ENCODE measurements at places on chromosomes 1 and 21. TPM values are rescaled to one million over a fixed set of nuclear protein-coding genes. Genes with fewer than 3 reads are reported as not detected.

The TEX38 gene
- 0.32 TPM for polyA plus RNA-seq

The SH2D5 gene
- not detected for polyA plus RNA-seq

DNA sequence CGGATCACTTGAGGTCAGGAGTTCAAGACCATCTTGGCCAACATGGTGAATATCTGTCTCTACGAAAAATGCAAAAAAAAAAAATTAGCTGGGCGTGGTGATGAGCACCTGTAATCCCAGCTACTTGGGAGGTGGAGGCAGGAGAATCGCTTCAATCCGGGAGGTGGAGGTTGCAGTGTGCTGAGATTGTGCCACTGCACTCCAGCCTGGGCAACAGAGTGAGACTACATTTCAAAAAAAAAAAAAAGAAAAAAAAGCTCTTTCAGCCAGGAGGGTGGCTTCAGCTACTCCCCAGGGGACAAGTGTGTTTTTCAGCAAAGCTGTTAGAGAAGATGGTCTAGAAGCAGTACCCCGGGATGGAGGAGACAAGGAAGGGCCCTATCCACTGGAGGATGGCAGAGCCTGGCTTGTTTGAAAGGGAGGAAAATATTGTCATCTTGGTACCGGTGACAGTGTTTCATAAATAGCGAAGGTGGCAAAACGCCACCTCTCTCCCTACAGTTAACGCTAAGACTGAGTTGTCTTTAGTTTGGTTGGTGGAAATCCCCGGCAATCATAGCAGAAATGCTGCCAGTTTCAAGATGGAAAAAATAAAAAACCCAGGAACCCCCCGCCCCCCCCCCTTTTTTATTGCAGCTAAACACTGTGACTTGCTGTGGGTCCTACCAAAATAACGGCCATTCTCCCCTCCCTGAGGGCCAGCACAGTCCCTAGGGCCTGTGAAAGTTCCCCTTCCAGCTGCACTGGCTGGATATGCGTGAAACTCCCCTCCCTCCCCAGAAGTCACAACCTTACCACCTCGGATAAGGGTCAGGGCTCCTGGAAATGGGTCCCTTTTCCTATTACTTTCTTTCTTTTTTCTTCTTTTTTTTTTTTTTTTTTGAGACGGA, 3.5 kb downstream of the PIK3CD start:
- H3K27ac ChIP-seq: peak overlapping the region; percentile 79
- no peak for DNase-seq
- no peaks in the 10 kb centered on the region for H3K27me3 ChIP-seq

GRCh38 chr1:166703141-166703540, 136.1 kb upstream of the POGK start:
- no peaks in the 10 kb centered on the region for H3K27me3 ChIP-seq
- no peak overlapping the region for H3K27ac ChIP-seq
- no peaks in the 10 kb centered on the region for H3K4me1 ChIP-seq
- no peak overlapping the region for H3K4me3 ChIP-seq
- no peak for DNase-seq

DNA sequence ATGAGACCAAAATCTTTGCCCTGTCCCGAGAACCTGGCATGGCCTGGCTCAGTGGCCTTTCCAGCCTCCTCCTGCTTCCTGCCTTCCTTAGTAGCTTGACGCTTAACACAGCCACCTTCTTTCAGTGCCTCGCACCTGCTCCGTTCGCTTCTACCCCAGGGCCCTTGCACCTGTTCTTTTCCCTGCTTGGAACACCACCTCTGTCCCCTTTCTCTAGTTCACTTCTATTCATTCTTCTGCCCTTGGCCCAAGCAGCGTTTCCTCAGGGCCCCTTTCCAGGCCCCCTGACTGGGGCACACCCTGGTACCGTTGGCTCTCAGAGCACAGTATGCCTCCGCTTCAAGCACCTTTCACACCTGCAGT, 9.0 kb upstream of the HTR6 start:
- H3K36me3 ChIP-seq: no peaks in the 10 kb centered on the region
- peaks cover 3% of the 10 kb centered on the region for H3K4me1 ChIP-seq
- no peaks in the 10 kb centered on the region for H3K27me3 ChIP-seq
- H3K27ac ChIP-seq: no peak overlapping the region
- H3K4me3 ChIP-seq: no peak overlapping the region

DNA sequence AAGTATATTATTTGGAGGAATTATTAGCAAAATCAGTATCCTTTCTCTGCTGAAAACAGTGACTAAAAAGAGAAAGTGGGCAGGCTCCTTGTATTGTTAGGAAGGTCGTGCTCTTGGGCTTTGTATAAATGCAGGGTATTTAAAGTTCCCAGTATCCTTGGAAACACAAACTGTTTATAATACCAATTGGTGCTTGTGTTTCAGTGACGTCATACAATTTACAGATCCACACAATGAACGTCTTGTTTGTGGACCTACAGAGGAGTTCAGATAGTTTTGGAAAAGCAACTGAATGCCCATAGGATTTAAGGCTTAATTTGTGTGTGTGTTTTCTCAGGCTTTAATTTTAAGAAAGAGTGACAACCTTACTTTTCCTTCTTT, 168.2 kb downstream of the RASAL2 start:
- no peak overlapping the region for H3K4me3 ChIP-seq
- no peaks in the 10 kb centered on the region for H3K36me3 ChIP-seq
- DNase-seq: no peak
- no peaks in the 10 kb centered on the region for H3K4me1 ChIP-seq
- H3K27me3 ChIP-seq: no peaks in the 10 kb centered on the region

GRCh38 chr1:84103197-84103992, 40.7 kb upstream of the PRKACB start:
- no peaks in the 10 kb centered on the region for H3K4me1 ChIP-seq
- no peak overlapping the region for H3K4me3 ChIP-seq
- no peak overlapping the region for H3K27ac ChIP-seq
- no peak for DNase-seq
- no peaks in the 10 kb centered on the region for H3K27me3 ChIP-seq

- peak; percentile 16 for DNase-seq
- no peak overlapping the region for H3K4me3 ChIP-seq
- H3K4me1 ChIP-seq: no peaks in the 10 kb centered on the region
- H3K27ac ChIP-seq: no peak overlapping the region
These were observed 27.2 kb upstream of the FOXE3 start for GRCh38 chr1:47388891-47389238.

DNA sequence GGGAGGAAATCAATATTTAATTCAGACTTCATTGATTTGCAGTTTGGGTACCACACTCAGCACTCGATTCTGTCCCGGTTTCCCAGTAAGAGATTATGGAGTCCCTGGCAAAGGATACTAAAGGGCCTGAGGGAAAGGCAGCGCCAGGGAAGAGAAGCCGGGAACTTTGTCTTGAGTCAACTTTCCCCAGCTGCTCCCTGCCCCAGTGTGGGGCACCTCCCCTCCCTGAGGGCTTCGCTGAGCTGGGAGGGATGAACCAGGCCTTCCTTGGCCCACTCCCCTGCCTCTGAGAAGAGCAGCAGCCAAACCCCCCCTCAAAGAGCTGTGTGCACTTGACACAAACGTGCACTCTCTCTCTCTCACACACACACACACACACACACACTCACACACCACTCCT, 32.6 kb downstream of the OPTC start:
- no peak overlapping the region for H3K27ac ChIP-seq
- no peaks in the 10 kb centered on the region for H3K36me3 ChIP-seq
- DNase-seq: no peak
- H3K4me3 ChIP-seq: no peak overlapping the region
- no peaks in the 10 kb centered on the region for H3K27me3 ChIP-seq

DNA sequence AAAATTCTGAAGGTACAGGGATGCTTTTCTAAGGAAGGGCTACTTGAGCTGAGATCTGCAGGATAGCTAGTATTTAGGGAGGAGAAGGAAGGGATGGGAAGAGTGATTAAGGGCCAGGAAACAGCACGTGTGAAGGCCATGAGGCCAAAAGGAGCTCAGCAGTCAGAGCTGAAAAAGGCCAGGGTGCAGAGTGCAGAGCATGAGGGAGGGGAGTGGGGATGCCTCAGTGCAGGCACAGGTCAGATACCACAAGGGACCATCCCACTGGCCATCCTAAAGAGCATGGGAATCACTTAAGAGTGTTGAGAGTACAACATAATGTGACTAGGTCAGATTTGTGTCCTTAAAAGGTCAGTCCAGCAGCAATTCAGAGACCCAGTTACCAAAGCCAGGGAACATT, 16.0 kb downstream of the LRRN2 start:
- no peaks in the 10 kb centered on the region for H3K36me3 ChIP-seq
- no peaks in the 10 kb centered on the region for H3K27me3 ChIP-seq
- no peaks in the 10 kb centered on the region for H3K4me1 ChIP-seq

GRCh38 chr21:38258521-38259485, 2.0 kb downstream of the KCNJ15 start:
- no peaks in the 10 kb centered on the region for H3K4me1 ChIP-seq
- no peaks in the 10 kb centered on the region for H3K36me3 ChIP-seq
- H3K4me3 ChIP-seq: no peak overlapping the region

GRCh38 chr1:230578616-230579015, 63.7 kb upstream of the COG2 start:
- no peak overlapping the region for H3K27ac ChIP-seq
- no peaks in the 10 kb centered on the region for H3K27me3 ChIP-seq
- no peak for DNase-seq
- H3K4me1 ChIP-seq: no peaks in the 10 kb centered on the region
- no peak overlapping the region for H3K4me3 ChIP-seq
- H3K36me3 ChIP-seq: no peaks in the 10 kb centered on the region

DNA sequence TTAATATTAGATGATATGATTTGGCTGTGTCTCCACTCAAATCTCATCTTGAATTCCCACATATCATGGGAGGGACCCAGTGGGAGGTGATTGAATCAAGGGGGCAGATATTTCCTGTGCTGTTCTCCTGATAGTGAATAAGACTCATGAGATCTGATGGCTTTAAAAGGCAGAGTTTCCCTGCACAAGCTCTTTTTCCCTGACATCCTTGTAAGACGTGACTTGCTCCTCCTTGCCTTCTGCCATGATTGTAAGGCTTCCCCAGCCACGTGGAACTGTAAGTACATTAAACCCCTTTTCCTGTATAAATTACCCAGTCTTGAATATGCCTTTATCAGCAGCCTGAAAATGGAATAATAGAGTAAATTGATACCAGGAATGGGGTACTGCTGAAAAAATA, 13.3 kb upstream of the F13B start:
- H3K4me1 ChIP-seq: no peaks in the 10 kb centered on the region
- no peaks in the 10 kb centered on the region for H3K27me3 ChIP-seq
- no peak overlapping the region for H3K27ac ChIP-seq
- H3K36me3 ChIP-seq: no peaks in the 10 kb centered on the region

DNA sequence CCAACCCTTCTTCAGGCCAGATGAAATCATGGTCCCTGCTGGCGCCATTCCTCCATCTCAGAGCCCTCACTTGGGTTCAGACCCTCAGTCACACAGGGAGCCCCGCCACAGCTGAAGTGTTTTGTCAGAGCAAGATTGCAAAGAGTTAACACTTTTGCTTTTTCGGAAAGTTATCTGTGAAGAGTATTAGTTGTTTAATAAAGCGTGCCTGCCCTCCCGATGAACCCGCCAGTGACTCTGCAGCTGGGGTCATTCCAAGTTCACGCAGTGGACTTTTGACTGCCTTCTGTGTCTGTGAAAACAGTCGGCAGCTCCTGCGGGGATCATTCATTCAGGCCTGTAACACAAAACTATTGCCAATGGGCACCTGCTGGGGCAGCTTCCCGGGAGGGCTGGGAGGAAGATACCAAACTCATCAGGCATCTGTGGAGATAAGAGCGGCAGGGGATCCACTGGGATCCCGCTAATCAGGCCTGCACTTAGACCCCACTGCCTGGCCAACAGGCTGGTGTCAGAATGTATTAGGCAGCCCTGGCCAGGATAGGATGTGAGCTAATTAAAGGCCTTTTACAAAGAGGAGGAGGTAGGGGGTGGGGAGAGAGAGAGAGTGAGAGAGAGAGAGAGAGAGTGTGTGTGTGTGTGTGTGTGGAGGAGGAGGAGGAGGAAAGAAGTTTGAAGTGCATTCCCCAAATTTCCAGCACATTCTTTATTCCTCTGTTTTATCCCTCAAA, 184.5 kb downstream of the DHRS3 start:
- no peaks in the 10 kb centered on the region for H3K27me3 ChIP-seq
- H3K4me1 ChIP-seq: peaks cover 46% of the 10 kb centered on the region
- no peak overlapping the region for H3K4me3 ChIP-seq
- DNase-seq: no peak
- peak overlapping the region; percentile 58 for H3K27ac ChIP-seq
